ENCODE measurements at places on chromosomes 4 and X.

GRCh38 chr4:88807499-88807898 is 109.9 kb upstream of the NAP1L5 start:
- no peak for DNase-seq

- DNase-seq, result no peak
Observed at GRCh38 chrX:17298564-17298963, 76.4 kb upstream of the NHS start.

DNA sequence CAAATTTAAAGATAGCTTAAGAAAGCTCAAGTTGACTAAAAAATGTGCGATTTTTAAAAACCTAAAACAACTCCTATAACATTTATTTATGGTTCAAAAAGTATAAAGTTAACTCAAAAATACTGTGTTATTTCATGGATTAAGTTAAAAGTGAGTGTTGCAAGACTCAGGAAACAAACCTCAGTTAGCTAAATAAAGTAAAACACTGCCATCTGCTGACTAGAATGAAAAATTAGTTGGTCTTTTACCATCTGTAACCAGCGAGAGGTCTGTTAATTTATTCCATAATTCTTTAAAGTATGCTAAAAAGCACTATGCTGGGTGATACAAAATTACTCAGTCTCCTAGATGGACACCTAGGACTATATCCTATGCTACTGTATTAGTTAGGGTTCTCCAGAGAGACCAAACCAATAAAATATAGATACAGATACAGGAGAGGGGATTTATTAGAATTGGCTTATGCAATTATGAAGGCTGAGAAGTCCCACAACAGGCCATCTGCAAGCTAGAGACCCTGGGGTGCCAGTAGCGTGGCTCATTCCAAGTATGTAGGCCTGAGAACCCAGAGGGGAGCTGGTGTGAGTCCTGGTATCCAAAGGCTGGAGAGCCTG is 4.9 kb upstream of the WDFY3 start:
- DNase-seq, result peak; percentile 53

- no peak for DNase-seq
Observed at GRCh38 chr4:120568731-120569130, 353.8 kb downstream of the PRDM5 start.

DNA sequence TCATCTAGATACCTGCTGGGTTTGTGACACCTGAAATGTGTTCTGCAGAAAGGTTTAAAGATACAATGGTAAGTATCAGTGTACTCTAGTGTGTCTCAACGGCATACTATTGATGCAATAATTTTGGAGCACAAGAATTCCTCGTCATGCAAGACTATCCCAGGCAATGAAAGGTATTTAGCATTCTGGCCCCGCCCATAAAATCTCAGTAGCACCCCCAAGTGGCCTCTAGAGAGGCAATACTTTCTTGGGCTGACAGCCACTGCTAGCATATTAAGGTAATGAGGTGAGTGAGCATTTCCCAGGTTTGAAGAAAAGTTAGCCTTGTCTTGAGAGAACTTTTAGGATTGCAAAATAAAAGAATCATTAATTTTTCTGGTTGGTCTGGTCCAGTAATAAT is 24.0 kb downstream of the TAB3 start:
- no peak for DNase-seq

- no peak for DNase-seq
Observed at GRCh38 chrX:3638280-3638873, 75.1 kb downstream of the PRKX start.

DNA sequence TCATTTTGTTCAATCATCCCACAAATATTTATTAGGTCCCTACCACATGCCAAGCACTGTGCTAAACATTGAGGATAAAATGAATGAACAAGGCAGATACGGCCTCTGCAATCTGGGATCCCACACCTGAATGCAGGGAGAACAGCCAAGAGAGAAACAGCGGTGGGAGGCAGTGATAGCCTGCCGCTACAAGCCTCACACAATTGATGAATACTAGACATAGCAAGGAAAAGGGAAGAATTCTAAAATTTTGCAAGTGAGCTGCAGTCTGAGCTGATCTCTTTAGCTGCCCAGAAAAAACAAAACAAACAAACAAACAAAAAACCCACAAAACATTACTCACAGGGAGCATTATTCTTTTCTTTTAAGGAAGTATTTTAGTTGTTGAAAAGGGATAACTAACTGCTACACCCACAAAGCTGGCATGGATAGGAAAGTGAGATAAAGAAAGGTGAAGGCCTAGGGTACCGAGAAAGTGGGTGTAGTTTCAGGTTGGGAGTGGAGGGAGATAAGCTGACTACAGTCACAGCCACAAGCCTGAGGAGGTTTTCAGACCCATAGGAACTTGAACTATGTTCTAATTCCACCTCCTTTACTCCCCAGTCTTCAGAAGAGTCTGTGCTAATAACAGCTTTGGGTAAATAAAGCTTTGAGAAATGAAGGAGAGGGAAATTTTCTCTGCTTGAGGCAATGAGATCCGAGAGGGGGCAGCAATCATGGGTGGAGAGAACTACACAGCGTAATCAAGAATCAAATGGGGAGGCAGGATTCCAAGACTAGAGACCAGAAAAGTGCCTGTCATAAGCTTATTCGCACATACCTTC is 85.4 kb downstream of the SH3RF1 start:
- DNase-seq, result no peak

- DNase-seq, result peak; percentile 77
Observed at GRCh38 chrX:47129157-47129898, 15.2 kb downstream of the NDUFB11 start.

All from kidney glomerular epithelial cell (primary cell).